ENCODE measurements at places on chromosomes 5 and 9.
A peak's percentile ranks its signal among the peaks of the same experiment; 100 is the strongest.

DNA sequence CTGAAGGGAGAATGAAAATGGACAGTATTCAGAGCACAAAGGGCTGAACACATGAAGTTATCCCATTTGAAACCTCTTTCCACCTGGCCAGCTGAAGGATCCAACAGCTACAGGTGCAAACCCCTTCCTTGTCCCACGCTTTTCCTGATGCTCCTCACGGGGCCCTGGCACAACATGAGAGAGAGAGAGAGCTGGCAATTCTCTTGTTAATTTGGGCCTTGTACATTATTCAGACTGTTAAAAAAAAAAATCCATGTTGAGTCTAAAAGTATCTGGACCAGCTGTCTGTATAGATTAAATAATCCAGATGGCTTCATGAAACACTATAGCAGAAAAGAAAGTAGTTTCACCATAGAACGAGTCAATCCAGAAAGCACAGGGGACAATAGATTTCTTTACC lies 74.1 kb downstream of the HMHB1 start:
- no peak for DNase-seq

- DNase-seq, result no peak
Observed at GRCh38 chr5:125411071-125411743, 664.8 kb upstream of the ZNF608 start.

- no peak for DNase-seq
Observed at GRCh38 chr5:83510260-83510659, 38.7 kb downstream of the VCAN start.

DNA sequence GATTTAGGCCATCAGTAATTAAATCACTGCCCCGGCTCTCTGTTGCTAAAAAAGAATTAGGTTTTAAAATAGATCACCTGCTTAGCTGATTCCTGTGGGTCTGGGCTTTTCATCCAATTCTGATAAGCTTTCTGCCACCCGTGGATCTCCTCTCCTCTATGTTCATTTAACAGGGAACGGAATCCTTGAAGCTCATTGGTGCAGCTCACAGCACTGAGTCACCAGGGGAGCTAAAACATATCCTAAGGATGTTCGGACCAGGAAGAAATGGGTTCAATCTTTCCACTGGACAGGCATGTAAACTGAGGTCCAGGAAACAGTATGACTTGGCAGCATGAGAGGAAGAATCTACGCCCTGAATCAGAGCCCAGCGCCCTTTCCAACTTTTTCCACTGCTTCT lies 267.1 kb upstream of the GRIA1 start:
- no peak for DNase-seq

- no peak for DNase-seq
Observed at GRCh38 chr5:15885156-15885555, 294.4 kb downstream of the MARCHF11 start.

GRCh38 chr5:147310059-147310704 lies 75.4 kb downstream of the STK32A start:
- DNase-seq, result peak; percentile 3

- DNase-seq, result no peak
Observed at GRCh38 chr9:80994892-80995291, 694.5 kb downstream of the TLE1 start.

DNA sequence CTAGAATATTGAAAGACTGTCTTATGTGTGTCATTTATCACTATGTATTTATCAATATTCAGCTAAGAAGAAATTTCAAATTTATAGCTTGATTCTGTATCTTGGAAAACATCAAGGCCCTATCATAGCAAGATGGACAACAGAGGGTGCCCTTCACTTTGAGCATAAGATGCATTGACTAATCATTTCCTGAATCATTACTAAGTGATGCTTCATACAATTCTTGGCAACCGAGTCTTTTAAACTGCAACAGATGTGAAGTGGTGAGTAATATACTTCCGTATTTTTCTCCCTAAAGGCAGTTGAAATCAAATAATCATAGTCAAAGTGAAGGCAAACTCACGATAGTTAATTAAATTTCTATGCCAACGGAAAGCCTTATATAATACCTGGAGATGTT lies 318.6 kb upstream of the RGMB start:
- peak; percentile 87 for DNase-seq

GRCh38 chr5:150052956-150053712 lies 33.2 kb downstream of the CSF1R start:
- no peak for DNase-seq

- no peak for DNase-seq
Observed at GRCh38 chr5:151240924-151241635, 11.9 kb upstream of the GM2A start.

GRCh38 chr5:142391058-142391845 lies 66.4 kb upstream of the SPRY4 start:
- DNase-seq, result no peak

DNA sequence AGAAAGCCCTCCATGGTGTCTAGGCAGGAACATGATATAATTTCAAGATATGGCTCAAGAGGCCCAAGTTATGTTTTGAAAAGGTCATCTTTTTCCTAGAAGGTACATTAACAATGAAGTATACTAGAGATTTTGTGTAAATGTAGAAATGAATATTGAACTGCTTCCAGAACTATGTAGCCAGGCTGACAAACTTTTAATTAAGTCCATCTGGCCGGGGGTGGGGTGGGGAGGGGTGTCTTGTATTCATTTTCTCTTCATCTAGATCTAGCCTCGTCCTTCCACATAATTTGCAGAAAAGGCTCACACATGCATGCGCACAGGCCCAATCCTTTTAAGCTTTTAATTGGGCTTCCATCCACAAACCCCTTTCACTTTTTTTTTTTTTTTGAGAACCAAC lies 323.3 kb downstream of the ARL15 start:
- no peak for DNase-seq

DNA sequence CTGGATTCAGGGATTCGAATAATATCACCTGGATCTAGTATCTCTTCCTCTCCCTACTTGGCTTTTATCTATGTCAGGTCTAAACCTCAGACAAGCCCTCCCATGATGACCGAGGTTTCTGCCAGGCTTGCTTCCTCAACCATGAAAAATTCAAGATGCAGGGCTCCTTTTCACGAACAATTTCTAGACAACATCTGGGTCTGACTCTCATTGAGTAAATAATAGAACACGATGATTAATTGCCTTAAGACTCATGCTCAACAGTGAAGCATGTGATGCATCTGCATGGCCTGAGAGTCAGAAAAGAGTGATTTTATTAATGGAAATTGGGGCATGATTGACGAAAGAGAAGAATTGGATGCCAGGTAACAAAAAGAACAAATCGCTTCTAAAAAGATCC lies 277.2 kb upstream of the ZNF608 start:
- DNase-seq, result no peak

GRCh38 chr5:81825237-81825636 lies 74.3 kb upstream of the SSBP2 start:
- DNase-seq, result peak; percentile 65

GRCh38 chr5:139389701-139390638 lies at the start of gene MZB1:
TSS of gene MZB1 (minus strand) at chr5:139389913. CDS start at chr5:139389856, 57 bp downstream.
- DNase-seq, result no peak

All from GM04503 (cell line).